ENCODE measurements at places on chromosomes 16 and 17. TPM values are rescaled to one million over a fixed set of nuclear protein-coding genes. Genes with fewer than 3 reads are reported as not detected.

DNA sequence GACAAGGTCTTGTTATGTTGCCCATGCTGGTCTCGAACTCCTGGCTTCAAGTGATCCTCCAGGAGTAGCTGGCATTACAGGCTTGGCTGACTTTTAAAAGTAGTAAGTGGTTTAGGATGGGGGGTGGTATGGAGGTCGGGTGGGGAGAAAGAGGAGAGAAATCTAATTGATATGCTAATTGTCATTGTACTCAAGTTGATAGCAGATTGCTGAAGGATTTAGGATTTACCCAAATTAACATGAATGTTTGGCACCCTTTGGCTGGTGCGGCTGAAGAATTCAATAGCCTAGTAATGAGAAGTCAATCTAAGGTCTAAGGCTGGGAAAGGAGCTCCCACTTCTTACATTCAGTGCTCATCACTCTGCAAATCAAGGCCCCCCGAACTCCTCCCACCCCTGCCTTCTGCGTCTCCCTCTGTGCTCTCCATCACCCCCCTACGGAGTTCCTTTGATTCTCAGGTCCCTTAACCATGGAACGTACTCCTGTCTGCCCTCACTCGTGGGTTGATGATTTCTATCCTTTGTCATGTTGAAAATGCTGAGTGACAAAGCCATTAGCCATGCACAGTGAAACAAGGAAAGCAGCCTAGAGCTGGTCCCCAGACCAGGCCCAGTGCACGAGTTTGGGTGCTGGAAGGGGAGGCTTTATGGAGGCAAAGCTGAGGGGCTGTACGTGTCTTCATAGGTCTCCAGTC is 17.3 kb downstream of the CDH13 start:
- no peak for DNase-seq

DNA sequence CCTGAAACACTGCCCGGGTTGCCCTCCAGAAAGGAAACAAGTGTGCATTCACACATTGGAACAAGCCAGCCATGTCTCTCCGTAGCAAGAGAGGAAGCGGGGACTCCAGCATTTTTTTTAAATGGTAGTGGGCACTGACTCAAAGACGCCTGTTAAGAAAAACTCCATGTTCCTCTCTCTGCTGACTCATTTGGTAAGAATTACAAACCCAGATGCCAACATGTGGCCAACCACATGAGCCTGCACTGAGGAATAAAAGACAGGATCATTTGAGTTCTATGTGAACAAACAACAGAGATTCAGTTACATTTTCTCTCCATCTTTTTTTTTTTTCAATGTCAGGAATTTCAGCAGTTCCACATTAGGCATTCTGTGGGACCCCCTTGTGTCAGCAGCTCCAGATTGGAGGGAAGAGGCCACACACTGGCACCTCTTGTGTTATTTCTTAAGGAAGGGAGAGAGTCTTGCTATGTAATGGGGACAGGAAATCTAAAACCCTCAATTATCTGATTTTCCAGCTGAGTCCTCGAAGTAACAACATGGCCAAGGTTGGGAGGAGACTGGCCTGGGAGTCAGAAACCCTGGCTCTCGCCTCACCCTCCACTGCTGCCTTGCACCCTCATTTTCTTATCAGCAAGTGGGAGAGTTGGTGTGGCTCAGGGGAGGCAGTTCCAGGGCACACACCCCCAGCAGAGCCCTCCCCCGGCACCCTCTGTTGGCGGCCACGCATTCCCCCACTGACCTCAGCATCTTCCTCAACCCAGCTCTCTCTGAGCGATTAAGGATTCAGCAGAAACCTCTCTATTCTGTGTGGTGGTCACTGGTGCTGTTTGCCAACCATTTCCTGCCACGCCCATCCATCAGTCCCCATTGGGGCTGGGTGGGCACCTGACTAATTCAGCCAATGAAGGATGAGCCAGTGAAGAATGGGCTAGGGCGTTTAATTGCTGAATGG is 173.0 kb downstream of the FOXL1 start:
- peak; percentile 86 for DNase-seq

C17orf67 gene
- total RNA-seq, result 5.6 TPM

PCTP gene
- 14.5 TPM for total RNA-seq

DNA sequence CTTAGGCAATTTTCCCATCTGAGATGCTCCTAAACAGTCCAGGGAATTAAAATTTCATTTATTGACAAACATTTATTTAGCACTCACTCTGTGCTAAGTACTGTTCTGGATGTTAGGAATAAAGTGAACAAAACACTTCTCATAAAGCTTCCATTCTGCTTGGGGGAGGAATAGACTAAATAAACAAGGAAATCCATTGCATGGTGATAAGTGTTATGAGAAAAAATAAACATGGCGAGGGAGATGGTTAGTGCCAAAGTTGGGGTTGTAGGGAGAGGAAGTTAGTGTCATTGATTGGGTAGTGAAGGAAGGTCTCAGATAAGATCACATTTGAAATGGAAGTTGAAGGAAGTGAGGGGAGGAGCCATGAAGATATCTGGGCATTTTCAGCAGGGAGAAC is 72.2 kb upstream of the CES5A start:
- DNase-seq, result no peak

ATF7IP2 gene
- 13.0 TPM for total RNA-seq

DNA sequence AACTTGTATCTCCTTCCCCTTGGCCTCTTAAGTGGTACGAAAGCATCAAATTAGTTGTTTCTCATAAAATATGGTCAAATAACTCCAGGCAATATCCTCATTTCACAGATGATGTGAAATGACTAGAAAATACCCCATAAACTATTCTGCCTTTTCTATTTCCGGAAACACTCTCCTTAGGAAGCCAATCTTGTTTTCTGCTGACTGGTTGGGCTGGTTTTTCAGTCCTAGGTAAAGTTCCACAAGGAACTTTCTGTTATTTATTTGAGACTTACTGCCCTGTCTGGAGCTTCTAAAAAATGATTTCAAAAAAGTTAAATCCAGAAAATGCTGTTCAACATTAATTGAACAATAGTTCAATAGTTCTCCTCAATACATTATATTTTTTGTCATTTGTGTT is 7.3 kb downstream of the MYOCD start:
- no peak for DNase-seq

SCPEP1 gene
- 49.4 TPM for total RNA-seq

GRCh38 chr17:45408611-45409421 is 23.9 kb downstream of the ARHGAP27 start:
- DNase-seq, result no peak

DNA sequence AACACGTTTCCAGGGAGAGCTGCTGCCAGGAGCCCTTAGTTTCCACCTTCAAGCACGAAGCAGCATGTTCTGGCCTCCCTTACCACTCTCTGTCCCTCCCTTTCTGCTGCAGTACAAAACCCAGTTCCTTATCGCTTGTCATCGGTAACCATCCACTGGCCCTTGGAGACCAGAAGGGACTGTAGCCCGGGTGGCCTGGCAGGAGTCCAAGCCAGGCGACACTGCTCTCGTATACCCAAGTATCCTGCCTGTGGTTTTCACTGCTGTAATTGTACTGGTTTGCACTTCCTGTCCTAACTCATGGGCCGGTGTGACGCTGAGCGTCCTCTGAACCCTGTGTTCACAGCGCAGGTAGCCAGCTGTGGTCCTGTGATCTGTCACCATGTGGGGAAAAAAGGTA is 81.1 kb downstream of the MAF start:
- no peak for DNase-seq

GRCh38 chr17:71976011-71976649 is 144.7 kb upstream of the SOX9 start:
- DNase-seq, result no peak

CDIP1 gene
- total RNA-seq, result 33.9 TPM

CHD9NB gene
- 0.66 TPM for total RNA-seq

SDK2 gene
- total RNA-seq, result not detected

DNA sequence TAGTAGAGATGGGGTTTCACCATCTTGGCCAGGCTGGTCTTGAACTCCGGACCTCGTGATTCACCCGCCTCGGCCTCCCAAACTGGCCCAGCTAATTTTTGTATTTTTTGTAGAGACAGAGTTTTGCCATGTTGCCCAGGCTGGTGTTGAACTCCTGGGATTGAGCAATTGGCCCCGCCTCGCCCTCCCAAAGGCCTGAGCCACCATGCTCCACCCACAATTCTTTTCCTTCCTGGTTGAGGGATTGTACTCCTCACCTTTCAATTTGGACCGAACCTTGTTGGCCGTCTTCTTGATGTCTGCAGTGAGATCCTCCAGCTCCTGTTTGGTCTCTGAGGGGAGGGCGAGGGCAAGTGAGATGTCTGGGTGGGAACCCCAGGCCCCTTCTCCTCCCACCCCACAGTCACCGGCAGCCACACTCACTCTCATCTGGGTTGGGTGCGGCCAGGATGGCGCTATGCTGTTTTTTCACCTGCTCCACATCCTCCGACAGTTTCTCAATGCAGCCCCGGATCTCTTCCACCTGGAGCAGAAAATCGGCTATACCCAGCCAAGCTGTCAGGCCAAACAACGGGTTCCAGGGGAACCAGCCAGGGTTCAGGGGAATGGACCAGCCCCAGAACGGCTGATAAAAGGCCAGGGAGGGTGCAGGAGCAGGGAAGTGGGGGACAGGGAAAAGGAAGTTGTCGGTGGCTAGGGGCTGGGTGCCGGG is 9.6 kb downstream of the STX1B start:
- no peak for DNase-seq

DNA sequence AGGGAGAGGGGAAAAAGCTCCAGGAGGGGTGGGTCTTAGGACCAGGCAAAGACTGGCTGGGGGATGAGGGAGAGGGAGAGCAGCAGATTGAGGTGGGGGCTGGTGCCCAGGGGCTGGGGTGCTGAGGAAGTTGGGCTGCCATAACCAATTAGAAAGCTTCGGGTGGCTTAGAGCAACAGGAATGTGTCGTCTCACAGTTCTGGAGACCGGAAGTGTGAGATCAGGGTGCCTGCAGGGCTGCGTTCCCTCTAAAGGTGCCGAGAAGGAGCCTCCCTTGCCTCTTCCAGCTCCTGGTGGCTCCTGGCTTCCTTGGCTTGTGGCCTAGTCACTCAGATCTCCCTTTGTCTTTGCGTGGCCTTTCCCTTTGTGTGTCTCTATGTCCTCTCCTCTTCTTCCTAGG is 2.2 kb downstream of the IL34 start:
- no peak for DNase-seq

DNA sequence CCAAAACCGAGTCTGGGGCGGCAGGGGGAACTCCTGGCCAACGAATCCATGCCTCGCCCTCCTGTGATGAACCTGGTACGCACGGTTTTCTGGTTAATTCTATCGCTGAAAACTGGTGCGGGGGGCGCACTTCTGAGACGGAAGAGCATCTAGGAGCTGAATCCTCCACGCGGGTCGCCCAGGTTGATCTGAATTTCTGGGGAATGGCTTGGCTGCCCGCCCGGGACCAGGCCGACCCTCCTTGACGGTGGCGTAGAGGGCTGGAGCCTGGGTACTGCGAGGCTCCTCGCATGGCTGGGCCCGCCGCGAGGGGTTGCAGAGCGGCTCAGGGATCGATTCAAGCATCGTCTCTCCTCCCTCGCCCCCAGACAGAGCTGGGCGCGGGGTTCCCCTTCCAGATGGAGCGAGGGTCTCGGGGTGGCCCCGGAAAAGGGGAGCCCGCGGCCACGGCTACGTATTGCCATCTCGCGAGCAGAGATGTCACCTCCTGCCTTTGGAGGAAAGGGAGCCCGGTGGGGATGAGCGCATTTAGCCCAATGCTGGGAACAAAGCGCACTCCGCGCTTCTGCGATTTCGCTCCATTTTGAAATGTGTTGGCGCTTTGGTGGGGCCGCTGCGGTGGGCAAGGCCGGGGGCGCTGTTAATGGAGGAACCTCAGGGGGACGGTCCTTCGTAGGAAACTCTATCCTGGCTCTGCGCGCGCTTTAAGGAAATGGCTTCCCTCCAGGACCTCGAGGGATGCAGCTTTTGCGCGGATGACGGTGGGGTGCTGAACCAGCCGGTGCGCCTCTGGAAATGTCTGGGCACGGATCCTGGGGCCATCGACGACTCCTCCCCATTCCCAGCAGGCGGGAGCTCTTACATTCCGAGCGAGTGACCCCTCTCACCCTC is 2.7 kb downstream of the MAPT start:
- no peak for DNase-seq

- no peak for DNase-seq
Observed at GRCh38 chr17:12936501-12936900, 81.3 kb downstream of the ELAC2 start.

DNA sequence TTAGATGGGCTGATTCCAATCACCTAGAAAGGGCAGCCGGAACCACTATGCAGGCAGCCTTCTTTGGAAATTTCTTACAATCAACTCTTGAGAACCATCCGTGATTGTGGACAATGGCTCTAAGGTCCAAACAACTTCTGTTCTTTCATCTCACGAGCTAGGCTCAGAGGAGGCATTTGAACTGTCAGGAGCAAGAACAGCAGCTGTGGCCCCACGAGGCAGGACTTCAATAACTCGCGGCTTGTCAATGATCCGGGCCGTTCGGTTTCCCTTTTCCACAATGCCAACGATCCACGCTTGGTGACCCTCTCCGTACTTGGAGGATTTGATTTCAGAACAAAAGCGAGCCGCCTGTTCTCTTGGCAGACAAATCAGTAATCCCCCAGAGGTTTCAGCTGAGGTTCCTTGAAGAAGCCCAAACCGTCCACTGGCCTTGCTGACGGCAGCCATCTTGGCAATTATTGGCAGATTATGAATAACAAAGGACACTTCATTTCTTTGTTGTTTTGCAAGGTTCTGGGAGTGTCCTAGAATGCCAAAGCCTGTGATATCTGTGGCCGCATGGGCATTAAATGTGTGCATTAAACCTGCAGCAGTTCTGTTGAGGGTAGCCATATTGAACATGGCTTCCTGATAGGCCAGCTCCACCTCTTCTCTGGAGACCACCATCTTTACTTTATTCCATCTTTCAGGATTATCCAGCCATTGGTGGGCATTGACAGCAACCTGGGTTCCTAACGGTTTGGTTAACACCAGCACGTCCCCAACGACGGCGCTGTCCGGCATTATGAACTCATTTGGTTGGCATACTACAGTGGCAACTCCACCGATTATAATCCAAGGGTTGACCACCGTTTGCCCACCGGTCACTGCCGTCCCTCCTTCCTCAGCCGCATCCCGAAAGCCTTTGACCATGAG is 1.2 kb downstream of the SEPHS2 start:
- no peak for DNase-seq

GRCh38 chr16:70418993-70419318 is 19.9 kb downstream of the ST3GAL2 start:
- no peak for DNase-seq

GPT2 gene
- total RNA-seq, result 17.9 TPM

DNA sequence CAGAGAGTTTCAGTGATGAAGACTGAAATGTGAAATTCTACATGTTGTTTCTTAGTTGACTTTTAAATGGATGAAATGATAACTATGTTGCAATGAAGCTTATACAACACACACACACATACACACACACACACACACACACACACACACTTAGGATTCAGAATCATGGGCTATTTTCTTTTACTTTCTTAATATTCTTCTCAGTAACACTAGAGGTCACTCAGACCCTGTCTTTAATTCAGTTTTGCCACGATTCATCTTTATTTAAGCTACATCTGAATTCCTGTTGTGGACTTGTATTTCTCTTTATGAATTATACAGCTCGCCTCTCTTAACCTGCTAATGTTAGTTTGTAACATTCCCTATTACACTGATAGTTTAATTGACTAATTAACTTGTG is 109.6 kb upstream of the GOT2 start:
- peak; percentile 67 for DNase-seq

Data from endothelial cell of umbilical vein (primary cell).